ENCODE measurements at places on chromosomes 16 and 17.

DNA sequence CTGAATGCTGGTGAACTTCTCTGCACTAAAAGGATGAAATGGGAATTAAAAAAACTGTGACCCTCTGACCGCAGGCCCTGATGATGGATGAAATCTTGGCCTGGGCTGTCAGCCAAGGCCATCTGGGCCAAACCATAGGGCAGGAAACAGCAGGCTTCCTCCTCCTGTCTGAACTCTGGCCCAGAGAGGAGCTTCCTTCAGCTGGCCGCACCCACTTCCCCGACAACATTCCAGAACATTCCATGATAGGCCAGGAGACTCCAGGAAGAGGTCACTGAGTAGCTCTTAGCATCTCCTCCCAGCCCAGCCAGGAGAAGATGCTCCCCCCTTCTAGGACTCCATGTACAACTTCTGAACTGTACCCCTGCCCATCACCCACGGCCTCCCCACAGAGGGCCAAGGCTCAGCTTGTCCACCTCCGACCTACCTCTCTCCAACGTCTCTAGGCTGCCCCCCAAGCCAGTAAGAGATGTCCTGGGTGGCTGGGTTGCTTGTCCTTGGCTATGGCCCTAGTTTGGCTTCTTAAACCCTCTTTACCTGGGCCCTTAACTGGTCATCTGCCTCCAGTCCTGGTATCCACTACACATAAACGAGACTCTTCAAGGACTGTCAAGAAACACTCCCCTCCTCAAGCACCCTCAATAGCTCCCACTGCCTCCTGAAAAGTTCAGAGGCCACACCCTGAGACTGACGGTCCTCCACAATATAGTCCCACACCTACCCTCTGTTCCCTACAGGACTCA is 1.7 kb downstream of the RPH3AL start:
- DNase-seq, result no peak

DNA sequence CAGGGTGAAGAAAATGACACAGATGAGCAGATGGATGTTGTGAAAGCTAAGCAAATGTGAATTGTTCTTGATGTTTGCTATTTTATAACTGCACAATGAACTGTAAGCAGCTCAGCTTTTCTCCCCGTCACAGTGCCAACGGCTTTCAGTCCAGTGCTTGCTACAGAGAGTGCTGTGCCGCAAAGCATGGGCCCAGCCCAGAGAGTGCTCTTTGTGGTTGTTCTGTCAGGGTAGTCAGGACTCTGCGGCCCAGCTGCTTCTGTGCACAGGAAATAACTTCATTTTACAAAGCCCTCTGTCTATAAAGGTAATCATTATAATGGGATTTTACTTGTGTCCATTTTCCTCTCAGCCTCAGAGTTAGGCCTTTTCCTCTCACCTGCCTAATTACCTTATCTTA is 39.1 kb downstream of the CDRT15 start:
- peak; percentile 27 for DNase-seq

DNA sequence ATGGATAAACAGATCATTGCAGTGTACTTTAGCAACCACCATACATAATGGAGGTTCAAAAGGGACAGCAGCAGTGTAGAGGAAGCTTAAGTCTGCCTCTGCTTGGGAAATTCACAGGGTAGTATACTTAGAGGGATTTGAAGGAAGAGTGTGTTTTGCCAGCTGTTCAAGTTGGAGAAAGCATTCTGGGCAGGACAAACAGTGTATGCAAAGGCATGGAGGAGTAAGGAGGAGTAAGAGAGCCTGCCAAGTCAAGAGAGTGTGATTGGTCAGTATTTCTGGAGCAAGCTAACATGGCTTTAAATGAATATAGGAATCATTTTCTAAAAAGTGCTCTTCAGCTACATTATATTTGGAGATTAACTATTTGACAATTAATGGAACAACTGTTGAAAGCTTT is 22.9 kb upstream of the PHAF1 start:
- no peak for DNase-seq

- no peak for DNase-seq
These were observed 41.3 kb downstream of the BEAN1 start for GRCh38 chr16:66468321-66468965.

DNA sequence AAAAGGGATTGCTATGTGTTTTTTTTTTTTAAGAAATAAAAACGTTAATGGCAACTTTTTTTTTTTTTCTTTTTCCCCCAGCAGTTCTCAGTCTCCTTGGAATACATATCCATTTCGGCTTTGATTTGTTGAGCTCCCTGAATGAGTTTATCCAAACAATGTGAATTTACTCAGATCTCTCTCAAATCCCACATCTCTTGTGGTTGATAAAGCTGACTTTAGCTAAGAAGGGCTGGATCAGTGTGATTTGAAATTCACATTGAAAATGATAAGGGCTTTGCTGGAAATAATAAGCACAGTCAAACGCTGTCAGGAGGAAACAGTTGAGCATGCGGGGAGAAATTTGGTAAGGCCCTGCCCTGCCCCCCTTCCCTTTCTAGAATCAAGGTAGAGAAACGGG is 74.1 kb upstream of the IRX3 start:
- no peak for DNase-seq

GRCh38 chr17:588519-588918 is 126.1 kb downstream of the VPS53 start:
- DNase-seq, result no peak

Data from activated T-helper 1 cell treated with anti-CD3 and anti-CD28 coated beads, Interleukin-2, amount 50 U/mL, for 16 hours (primary cell).